ENCODE measurements at places on chromosomes 4 and X. TPM values are rescaled to one million over a fixed set of nuclear protein-coding genes. Genes with fewer than 3 reads are reported as not detected.

The ZRSR2 gene
- 10.1 TPM for total RNA-seq

GRCh38 chr4:125368146-125368545 is 53.4 kb downstream of the FAT4 start:
- ATAC-seq, result no peak

The TGIF2LX gene
- not detected for total RNA-seq

DNA sequence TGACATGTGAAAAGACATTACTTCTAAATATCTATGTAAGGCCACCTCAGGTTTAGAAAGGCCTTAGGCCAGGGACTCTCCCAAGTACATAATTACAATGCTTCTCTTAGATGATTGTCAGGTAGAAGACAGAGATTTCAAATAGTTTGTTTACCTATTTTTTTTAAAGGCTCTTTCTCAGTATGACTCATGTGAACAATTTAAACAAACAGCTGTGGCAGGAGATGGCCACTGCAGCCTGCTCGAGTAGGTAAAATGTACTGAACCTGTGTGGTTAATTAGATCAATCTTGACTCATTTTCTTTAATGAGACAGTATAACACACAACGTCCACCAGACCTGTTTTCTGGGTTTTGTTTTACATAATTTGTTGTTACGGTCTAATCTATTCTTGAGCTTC is 50.2 kb downstream of the LEF1 start:
- no peak for ATAC-seq

The DMP1 gene
- total RNA-seq, result not detected

The TBC1D19 gene
- 17.7 TPM for total RNA-seq

DNA sequence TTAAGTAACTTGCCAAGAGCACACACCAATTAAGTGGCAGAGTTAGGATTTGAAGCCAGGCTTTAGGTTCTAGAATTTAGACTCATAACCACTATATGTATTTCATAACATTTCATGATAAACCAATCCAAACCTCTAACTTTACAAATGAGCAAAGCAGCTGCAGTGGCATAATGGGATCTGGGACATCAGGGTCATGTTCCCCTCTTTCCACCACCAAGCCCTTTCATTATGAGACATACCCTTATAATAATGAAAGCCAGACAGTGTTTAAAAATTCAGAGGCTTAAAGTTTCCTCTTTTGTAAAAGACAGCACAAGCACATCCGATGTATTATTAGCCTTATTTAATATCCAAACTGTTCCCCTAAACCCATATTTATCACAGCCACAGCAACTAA is 28.3 kb upstream of the AMELX start:
- no peak for ATAC-seq

- ATAC-seq, result no peak
Observed at GRCh38 chrX:13934731-13935130, 95.0 kb downstream of the GEMIN8 start.

- no peak for ATAC-seq
Observed at GRCh38 chr4:142331646-142332045, 514.5 kb downstream of the INPP4B start.

DNA sequence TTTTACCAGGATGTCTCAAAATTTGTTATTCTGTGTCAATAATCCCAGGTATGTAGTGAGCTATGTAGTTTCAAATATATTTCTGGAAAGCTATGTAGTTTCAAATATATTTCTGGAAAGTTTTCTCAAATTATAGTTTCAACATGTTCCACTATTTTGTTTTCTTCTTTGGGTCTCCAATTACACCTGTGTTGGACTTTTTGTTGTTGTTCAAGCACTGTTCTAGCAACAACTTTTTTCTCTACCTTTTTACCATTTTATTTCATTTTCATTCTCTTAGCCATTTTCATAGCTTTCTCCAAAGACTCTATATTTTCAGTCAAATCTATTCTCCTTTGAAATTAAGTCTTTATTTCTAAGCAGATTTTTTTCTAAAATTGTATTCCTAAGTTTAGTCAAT is 88.4 kb downstream of the LCORL start:
- no peak for ATAC-seq

The STS gene
- total RNA-seq, result 4.0 TPM

DNA sequence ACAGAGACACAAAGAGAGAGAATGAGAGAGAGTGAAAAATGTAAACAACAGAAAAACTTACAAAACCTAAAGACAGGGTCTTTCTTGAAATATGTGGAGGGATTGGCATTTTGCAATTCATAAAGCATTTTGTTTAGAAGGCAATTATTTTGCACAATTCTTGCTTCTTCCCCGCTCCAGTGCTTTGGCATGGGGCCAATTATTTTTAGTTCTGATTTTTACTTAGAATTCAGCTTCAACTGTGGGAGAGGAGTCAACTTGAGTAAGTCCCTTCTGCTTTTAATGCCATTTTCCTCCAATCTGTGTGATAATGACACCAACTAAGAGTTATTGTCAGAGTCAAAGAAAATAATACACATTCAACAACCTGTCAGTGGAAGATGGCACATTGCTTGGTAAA is 1051.9 kb downstream of the NLGN4X start:
- no peak for ATAC-seq

DNA sequence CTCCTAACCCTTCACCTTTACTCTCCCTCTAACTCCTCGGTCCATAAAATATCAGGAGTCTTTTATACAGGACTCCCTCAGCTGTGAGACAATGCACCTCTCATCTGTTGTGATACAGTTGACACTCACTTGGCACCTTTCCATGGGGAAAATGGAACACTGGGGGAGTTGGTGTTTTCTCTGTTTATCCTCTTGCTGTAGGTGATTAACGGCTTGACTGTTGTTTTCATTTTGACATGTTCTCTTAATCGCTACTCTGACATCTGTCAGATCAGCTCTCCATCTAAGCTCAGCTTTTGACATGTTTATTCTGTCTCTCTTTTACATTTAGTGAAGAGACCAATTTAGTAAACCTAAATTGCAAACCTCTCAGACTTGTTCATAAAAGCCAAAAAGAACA is 604.8 kb downstream of the TRAM1L1 start:
- ATAC-seq, result no peak

The PCDH10 gene
- total RNA-seq, result 0.27 TPM

The TCEAL7 gene
- total RNA-seq, result 10.0 TPM

- ATAC-seq, result no peak
Observed at GRCh38 chr4:107094332-107094731, 58.2 kb upstream of the DKK2 start.

DNA sequence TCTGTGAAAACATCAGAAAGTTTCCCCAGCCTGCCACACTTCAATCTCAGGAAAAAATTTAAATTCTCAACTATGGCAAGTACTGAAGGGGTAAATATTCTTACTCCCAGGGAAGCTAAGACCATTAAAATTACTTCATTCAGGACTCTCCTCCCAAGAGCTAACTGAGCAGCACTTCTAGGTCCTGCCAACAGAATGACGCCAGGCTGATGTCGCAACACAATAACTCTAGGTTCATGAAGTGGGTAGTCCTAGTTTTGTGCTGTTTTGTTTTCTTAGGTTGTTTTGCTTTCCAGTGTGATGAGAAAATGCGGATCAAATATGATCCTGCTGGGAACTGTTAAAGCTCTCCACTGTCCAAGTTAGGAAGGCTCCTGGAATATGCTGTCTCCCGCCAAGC is 180.0 kb downstream of the NKX6-1 start:
- ATAC-seq, result peak; percentile 93

The FGD1 gene
- 4.2 TPM for total RNA-seq

DNA sequence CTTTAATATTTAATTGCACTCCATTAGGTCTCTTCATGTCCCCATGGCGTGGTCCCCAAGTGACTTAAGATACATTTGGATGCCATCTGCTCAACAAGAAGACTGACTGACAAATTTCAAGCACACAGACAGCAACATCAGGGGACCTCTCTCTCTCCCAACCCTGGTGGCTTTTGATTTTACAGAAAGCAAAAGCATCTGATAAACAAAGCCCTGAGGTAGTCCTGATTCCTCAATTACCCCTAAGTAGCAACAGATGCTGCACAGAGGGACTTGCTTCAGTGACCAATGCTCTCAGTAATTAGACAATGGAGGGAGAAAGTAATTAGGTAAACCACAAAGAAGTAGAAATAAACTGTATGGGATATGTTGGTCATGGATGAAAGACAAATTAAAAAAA is 426.4 kb downstream of the INPP4B start:
- no peak for ATAC-seq

- no peak for ATAC-seq
Observed at GRCh38 chrX:41561045-41561444, 113.9 kb downstream of the NYX start.

GRCh38 chrX:48696909-48697727 is 584 bp downstream of the SUV39H1 start:
- no peak for ATAC-seq

- no peak for ATAC-seq
Observed at GRCh38 chr4:107850438-107850837, 25.7 kb downstream of the SGMS2 start.

- ATAC-seq, result no peak
Observed at GRCh38 chr4:100129774-100130173, 60.5 kb downstream of the DDIT4L start.

GRCh38 chr4:183553601-183554345 is 48.9 kb downstream of the ING2 start:
- ATAC-seq, result peak; percentile 46

The DUSP21 gene
- not detected for total RNA-seq

The ADRA2C gene
- total RNA-seq, result 8.7 TPM

DNA sequence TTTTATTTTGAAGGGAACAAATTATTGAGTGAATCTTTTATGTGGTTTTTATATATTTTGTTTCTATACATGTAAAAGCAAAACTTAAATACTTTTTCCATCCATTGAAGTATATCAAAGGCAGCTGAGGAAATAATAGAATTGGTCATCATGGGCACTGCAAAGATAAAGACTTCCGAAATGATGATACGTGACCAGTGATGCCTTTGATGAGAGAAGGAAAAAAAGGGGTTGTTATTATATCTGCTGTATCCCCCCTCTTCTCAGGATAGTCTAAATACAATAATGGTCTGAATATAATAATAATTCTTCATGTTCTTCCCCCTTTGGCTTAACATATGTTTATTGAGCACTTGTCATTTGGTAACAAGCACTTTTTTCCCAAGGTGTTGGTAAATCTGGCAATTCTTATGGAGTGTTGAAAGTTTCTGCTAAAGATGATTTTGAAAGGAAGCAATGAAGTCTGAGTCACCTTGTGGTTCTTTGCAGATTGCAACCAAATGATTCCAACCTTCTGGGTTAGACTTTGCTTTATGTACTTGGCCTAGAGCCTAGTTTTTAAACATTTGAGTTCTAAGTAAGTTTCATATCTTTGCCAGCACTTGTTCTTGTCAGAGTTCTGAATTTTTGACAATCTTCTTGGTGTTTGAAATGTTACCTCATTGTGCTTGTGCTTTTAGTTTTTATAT is 60.8 kb downstream of the USP9X start:
- ATAC-seq, result no peak

The GUCY2F gene
- not detected for total RNA-seq

The PHKA1 gene
- 11.8 TPM for total RNA-seq

DNA sequence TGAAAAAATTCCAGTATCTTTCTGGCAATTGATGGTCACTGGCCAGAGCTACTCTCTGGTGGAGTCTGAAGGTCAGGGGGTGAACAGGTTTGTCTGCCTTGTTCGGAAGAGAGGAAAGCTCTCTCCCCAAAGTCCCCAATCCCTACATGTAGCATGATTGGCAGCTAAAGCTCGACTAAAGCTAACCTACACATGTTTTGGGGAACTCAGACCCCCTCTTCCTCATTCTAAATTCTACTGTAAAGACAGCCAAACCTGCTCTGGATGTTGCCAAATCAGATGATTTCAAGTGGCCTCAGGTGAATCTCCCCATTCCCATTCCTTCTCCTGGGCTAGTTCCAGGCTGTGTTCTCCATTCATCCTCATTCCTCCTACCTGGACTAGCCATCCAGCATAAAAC is 84.1 kb downstream of the MSN start:
- ATAC-seq, result no peak

DNA sequence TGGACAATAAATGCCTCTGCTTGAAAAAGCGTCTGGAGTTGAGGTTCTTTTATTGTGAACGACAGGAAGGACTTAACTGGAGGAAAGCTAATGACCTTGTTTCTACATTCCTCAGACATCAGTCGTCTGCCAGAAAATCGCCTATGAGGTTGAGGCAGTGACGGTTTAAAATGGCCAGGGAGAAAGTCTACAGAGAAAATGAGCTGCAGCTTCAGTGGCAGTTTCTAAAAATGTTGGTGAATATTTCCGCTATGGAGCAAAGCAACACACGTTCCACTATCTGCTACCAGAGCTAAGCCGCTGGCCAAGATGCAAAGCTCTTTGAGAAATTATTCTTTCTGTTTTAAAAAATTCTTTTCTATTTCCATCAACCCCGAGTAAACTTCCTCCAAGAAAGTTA is 116.9 kb upstream of the GALNT7 start:
- no peak for ATAC-seq

The LRCH2 gene
- total RNA-seq, result 16.0 TPM

The NEXMIF gene
- total RNA-seq, result 9.0 TPM

The BRS3 gene
- not detected for total RNA-seq

- ATAC-seq, result no peak
Observed at GRCh38 chr4:78480286-78480685, 71.3 kb upstream of the ANXA3 start.

DNA sequence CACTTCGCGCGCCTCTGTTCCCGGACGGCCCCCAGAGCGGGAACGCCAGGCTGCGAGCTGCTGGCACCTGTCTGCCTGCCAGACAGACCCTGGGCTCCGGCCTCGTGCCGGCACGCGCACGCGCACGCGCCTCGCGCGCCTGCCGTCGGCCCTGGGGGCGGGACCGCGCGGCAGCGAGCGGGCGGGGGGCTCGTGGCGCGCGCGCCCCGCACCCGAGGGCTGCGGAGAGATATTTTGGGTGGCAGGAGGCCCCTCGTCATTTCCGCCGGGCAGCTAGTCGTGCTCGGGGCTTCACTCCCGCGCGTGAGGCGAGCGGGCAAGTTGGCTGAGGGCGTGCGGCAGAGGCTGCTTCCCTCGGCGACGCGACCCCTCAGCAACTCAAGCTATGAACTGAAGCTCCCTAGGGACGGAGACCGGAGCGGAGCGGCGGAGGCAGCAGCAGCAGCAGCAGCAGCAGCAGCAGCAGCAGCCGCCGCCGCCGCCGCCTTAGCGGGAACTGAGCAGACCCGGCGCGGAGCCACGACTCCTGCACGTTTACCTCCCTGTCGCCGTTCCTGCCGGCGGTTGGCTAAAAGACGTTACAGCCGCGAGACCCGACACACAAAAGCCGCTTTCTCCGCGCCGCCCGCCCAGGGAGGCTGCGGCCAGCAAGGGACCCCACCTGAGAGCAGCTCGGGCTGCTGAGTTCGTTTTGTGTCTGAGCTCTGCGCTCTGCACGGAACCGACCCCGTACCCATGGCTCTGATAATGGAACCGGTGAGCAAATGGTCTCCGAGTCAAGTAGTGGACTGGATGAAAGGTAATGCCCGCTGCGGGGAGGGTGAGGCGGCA is at the start of gene CNKSR2:
Gene CNKSR2, plus strand, starts transcription at position 256 of the 831 bp plus-strand sequence. Its CDS starts 480 bp downstream, at position 736.
- ATAC-seq, result peak; percentile 84

The AIMP1 gene
- total RNA-seq, result 32.0 TPM

The SNCA gene
- 11.7 TPM for total RNA-seq

- no peak for ATAC-seq
Observed at GRCh38 chr4:84632092-84632491, 49.2 kb downstream of the CDS1 start.

DNA sequence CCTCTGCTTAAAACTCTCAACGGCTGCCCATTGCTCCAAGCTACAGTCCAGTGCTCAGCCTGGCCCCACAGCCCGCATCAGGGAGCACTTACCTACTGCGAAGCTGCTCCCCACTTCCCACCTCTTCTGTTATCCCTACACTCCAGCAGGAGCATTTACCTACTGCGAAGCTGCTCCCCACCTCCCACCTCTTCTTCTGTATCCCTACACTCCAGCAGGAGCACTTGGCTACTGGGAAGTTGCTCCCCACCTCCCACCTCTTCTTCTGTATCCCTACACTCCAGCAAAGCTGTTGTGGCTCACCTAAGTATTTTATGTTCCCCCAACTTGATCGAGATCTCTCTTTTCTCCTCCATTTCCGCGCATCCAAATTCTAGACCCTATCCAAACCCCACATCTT is 563.3 kb upstream of the ZFP42 start:
- ATAC-seq, result no peak

All from gastroesophageal sphincter (tissue), 4 donors.